ENCODE measurements at places on chromosomes 2 and 18.
A peak's percentile ranks its signal among the peaks of the same experiment; 100 is the strongest.

GRCh38 chr2:24512831-24513230 is 21.8 kb downstream of the NCOA1 start:
- no peak for DNase-seq

GRCh38 chr2:75310876-75311275 is 111.6 kb upstream of the TACR1 start:
- DNase-seq: no peak

DNA sequence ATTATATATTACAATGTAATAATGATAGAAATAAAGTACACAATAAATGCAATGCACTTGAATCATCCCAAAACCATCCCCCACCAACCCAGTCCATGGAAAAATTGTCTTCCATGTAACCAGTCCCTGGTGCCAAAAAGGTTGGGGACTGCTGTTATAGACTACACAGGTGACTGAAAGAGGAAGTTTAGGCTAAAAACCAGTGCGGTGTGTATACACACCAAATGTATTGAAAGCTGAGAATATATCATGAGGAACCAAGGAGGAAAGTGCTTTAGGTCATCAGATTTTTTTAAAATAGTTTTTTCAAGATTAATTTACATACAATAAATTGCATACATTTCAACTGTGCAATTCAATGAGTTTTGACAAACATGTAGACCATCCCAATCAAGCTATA is 20.5 kb upstream of the C1D start:
- DNase-seq: no peak

DNA sequence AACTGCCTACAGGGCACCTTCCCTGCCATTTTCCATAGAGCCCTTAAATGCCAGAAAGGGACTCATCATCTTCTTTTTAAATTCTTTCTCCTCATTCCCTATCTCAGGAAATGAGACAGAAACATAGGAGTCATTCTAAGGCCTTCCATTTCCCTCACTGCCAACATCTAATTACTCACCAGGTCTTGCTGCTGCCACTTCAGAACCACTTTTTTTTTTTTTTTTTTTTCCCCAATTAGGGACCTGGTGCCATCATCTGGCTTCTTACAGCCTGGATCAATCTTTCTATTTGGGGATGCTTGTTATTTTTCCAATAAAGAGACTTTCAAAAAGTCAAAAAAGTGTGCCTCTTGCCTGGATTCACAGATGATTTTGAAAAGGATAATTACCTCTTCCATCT is 373.4 kb downstream of the LPIN1 start:
- no peak for DNase-seq

DNA sequence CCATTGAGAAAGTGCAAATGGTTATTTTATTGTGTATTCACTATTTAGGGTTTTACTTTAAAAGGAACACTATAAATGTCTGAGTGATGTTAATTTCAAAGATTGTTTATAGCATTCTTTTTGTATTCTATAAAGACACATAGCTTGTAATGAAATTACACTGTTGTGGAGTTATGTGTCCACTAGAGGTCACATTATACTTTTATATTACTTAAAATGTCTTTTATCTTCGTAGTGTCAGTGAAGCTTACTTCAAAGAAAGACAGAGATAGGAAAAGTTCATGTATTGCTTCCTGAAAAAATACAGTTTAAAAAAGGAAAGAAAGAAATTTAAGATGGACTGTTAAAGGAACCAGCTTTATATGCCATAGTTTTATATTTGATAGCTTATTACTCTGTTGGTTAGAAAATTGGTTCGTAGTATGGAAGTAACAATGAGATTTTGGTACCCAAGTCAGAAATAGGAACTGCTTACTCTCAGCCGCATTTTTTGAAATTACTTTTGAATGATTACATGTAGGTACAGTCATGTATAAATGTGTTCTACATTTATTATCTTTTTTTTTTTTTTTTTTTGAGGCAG is 20.5 kb downstream of the APLF start:
- no peak for DNase-seq

DNA sequence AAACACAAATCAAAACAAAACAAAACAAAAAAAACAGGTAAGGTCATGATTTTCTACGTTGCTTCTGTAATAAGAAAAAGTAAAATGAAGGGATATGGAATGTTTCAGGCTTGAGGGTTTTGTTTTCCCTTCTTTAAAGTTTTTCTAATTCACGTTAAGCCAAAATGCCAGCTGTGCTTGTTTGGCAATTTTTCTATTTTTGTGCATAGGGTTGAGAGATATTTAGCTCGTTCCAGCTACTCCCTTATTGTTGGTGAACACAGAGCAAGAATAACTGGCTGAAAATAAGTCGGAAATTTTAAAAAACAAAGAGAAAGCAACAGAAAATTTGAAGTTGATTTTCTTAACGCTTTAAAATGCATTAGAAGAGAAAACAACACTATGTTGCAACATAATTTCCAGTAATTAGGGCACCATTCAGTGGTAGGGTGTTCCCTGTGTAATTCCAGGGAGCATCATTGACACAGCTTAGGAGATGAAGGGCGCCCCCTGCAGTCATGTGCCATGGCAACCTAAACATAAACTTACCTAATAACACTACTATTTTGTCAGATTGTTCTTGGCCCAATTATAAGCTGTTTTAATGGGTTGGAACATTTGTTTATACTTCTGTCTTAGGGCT is 99.5 kb downstream of the DTNA start:
- no peak for DNase-seq

DNA sequence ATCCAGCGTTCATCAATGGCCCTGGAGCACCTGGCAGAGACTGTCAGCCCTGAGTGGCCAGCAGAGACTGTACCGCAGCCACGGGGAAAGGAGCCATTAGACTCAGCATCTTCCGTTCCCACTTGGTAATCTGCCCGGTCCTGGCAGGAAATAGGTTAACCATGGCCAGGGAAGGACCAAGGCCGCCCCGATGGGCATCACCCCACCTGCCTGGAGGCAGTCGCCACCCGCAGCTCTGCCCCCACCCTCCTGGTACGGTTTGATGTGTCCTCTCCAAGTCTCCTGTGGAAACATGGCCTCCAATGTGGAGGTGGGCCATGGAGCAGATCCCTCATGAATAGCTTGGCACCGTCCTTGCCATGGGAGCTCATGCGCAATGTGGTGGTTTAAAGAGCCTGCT is 75.3 kb downstream of the RTP5 start:
- DNase-seq: no peak

DNA sequence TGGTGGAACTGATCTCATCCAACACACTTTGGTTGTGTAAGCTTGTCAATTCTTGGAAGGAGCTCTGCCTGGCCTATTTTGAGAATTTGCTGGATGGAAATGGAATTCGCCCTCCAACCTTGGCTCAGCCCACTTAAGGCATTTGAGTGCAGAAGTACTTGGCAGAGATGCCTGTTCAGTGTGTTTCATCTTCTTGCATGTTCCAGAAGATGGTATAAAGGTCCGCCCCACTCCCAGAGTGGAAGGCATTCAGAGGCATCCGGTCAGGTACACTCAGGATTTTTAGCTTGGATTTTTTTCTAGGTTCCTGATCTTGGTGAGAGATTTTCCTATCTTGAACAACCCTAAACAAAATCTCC is 61.3 kb upstream of the TXNDC2 start:
- no peak for DNase-seq

GRCh38 chr18:23228102-23229061 is 93.1 kb downstream of the CABLES1 start:
- DNase-seq: no peak

GRCh38 chr2:59889305-59889704 is 664.1 kb downstream of the BCL11A start:
- DNase-seq: no peak

DNA sequence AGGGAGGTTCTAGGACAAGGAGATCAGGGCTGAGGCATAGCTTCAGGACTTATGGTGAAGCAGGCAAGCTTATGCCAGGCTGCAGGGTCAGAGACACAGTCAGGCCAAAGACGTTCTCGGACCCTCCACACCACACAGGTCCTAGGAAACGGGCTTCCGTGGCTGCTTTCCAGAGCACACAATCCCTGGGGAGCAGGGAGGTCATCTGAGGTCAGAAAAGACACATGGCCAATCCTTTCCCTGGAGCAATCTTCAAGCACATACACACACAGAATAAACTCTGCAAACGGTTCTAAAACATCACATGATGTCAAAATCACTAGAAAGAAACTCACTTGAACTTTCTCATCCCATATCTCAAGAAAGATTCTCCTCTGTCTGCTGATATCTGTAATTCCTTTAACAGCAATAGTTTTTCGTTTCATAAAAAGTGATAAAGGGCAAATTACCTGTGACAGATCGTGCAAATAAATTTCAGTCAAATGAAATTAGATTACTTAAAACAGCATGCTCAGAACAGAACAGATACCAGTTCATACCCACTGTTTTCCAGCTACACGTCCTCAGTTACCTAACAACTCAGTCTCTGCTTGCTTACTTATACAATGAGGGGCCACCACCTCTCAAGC is 63.9 kb downstream of the MBOAT2 start:
- no peak for DNase-seq

GRCh38 chr18:63878925-63879324 is 8.6 kb upstream of the SERPINB2 start:
- DNase-seq: no peak

DNA sequence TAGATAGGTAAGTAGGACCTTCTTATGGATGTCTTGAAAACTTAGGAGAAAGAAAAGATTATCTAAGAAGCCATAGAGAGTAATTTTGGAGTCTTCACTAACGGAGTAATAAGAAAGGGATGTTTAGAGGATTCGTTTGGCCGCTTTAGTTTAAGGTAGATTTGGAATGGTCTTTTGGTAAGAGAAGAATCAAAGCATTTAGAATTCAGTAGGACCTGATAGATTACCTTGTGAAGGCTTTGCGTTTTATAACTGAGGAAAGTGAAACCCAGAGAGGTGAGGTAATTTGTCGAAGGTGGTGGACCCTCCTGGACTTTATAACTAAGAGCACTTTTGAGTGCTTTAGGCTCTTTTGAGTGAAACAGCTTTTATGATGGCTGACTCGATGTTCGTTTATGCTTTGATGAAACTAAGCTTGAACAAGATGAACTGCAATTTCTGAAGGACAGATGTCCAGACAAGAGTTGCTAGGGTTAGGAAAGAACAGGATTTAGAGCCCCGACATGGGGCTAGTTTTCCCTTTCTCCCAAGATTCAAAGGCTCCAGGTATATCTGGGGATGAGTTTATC is 1.3 kb downstream of the MYL12B start:
- no peak for DNase-seq

GRCh38 chr2:192126912-192127311 is 67.8 kb downstream of the TMEFF2 start:
- DNase-seq: no peak

GRCh38 chr2:171999161-171999560 is 592 bp upstream of the METAP1D start:
- DNase-seq: no peak

GRCh38 chr2:98489971-98490962 is 45.6 kb downstream of the INPP4A start:
- no peak for DNase-seq

DNA sequence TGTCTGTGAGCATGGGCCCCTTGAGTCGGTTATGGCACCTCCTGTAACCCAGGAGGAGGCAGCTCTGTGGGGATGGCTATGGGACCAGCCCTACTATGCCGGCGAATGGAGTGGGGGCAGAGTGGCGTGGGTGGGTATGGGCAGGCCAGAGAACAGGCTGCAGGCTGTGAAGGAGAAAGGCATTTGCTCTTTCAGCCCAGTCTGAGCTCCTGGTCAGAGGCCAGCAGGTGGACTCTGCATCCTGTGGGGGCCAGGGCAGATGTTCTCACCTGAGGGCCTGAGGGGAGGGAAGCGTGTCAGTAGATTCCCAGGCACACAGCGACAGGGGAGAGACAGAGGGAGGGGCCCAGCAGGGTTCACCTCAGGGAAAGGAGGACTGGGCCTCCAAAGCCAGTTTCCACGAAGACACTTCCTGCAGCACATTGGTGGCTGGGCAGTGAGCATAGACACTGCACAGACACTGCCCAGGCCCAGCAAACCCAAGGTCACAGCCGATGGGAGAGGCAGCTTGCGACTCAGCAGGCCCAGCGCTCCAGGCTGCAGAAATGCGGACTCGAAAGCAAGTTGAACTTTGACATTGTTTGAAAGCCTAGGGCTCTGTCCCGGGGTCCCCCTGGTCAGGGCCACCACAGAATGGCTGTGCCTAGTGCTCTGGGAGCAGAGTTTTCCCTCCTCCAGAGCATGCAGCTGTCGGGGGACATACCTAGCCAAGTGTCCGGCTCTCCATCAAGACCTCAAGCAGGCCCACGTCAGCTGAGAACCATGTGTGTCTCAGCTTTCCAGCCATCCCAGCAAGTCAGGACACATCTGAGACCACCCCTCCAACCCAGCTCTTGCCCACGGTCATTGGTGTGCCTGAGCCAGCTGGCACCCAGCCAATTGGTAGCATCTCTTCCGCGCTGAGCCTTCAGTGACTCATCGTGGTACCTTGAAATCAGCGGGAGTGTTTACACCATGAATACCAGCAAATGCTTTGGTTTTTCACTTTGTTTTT is 53.8 kb downstream of the TGOLN2 start:
- DNase-seq: peak; percentile 59

GRCh38 chr2:8329660-8330622 is 351.9 kb upstream of the ID2 start:
- no peak for DNase-seq

DNA sequence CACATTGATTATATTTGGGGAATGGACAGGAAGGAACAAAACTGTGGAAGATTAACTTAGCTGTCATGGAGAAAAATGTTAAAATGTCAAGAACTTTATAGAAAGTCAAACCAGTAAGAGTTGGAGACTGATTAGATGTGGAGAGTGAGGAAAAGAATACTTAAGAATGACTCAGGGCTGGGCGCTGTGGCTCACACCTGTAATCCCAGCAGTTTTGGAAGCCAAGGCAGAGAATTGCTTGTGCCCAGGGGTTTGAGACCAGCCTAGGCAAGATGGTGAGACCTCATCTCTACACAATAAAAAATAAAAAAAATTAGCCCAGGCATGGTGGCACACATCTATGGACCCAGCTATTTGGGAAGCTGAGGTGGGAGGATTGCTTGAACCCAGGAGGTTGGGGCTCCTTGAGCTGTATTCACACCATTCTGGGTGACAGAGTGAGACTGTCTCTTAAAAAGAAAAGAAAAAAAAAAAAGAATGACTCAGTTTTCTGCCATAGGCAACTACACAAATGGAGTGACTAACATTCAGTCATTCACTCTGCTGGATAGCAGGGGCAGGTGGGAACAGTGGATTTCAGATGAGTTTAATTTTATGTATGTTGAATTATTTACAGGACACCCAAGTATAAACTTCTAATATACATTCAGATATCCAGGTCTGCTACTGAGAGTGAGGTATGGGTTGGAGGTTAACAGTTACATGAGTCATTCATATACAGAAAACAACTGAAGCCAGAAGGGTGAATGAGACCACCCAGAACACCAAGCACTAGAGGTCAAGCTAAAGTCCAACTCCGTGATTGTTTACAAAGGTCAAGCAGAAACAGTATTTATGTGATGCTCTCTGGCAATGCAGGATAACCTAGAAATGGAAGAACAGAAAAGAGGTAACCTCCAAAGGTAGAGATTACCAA is 33.9 kb downstream of the ORC2 start:
- no peak for DNase-seq
